ENCODE measurements at places on chromosomes 13 and 19.

DNA sequence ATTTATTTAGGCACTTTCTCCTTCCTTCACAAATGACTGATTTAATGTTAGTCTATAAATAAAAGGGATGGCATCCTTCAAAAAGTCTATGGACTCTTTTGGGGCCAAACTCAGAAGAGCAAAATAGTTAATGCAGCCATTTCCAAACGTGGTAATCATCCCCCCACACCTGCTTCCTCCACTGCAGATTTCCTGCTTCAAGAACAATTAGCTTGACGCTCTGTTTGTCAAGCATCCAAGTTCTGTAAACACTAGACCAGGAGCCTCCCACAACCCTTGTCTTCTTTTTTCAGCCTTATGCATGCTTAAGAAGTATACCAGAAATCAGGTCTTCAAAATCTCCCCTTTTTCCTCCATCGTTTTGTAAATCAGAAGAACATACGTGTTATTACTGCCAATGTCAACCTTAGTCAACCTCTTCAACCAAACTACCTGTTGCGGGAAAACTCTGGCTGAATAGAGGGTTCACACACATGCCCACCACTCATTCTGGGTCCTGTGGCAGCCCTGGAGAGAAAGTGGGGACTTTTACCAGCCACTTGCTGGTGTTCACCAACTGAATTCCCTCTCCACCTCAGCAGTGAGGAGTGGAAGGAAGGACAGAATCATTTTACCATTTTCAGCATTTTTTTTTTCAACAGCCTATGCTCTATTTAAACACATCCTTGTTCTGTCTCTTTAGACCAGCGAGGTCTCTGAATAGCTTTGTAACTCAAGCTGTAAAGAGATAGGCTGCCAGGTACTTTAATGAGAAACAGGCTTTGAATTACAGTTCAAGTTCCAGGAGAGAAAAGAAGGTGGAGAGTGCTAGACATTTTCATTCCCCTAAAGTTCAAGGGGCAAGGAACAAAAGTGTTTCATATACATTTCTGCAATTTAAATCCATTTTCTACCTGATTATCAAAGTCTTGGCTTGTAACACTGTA is 39.1 kb downstream of the EFNB2 start:
- DNase-seq = no peak

- DNase-seq = no peak
Observed at GRCh38 chr19:38281811-38282566, 17.6 kb downstream of the SPINT2 start.

- no peak for DNase-seq
Observed at GRCh38 chr13:21006141-21007005, 55.0 kb downstream of the LATS2 start.

DNA sequence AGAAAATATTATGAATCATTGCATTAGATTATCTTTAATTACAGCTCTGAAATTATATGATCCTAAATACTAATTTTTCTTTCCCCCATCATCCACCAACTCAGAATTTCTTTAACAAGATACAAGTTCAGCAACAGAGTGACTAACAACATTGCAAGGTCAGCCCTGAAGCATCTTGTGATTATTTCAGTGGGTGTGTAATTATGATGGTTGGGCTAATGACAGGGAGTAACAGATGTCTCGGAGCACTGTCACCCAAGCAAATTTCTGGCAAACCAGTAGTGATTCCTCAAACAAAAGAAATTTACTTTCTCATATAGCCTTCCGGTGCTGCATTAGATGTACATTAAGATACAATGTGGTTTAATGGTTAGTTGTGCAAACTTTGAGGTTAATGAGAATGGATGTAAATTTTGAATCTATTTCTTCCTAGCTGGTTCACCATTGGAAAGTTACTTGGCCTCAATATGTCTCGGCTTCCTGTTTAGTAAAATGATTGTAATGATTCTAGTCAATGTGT is 238.9 kb downstream of the ITGBL1 start:
- DNase-seq = no peak

- peak; percentile 25 for DNase-seq
Observed at GRCh38 chr13:26867451-26868091, 107.0 kb upstream of the GPR12 start.

GRCh38 chr13:113901642-113902041 is 37.8 kb upstream of the GAS6 start:
- no peak for DNase-seq

DNA sequence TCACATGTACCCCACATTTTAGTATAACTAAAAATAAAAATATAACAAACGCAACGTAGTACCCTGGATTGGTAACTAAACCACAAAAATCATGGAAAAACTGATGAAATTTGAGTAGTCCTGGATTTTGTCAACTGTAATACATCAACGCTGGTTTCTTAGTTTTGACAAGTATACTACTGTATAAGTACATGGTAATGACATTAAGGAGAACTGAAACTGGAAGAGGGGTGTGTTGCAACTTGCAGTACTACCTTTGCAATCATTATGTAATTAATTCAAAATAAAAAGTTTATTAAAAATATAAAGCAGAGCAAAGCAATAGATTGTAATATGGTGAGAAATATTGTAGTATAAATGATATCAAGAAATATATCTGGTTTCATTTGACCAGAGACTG is 1158.0 kb upstream of the SPRY2 start:
- DNase-seq = no peak

- peak; percentile 67 for DNase-seq
Observed at GRCh38 chr19:34145741-34146202, 26.5 kb upstream of the LSM14A start.

DNA sequence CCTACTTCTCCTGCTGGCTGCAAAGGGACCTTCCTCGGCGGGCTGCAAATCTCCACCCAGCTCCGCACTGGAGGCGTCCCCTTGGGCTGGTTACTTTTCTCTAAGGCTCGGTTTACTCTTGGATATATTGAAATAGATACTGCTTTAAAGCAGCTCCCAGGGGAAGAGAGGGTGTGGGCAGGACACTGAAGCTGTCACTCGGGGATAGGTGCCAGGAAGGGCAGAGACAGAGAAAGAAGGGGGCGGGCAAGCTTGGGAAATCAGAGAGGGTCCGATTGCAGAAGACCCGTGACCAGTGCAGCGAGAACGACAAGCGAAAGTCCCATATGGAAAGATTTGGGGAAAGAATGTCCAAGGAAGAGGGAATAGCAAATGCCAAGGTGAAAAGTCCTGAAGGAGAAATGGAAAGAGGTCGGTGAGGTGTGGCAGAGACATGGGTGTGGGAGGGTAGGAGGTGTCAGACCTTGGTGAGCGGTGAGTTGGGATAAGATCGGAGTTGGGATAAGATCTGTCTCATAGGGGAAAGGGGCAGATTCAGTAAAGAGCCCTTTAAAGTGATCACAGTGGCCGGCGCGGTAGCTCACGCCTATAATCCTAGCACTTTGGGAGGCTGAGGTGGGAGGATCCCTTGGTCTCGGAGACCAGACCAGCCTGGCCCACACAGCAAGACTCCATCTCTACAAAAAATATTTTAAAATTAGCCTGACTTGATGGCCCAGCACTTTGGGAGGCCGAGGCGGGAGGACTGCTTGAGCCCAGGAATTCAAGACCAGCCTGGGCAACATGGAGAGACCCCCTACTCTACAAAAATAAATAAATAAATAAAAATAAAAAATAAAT is 618 bp downstream of the THSD8 start:
- no peak for DNase-seq

DNA sequence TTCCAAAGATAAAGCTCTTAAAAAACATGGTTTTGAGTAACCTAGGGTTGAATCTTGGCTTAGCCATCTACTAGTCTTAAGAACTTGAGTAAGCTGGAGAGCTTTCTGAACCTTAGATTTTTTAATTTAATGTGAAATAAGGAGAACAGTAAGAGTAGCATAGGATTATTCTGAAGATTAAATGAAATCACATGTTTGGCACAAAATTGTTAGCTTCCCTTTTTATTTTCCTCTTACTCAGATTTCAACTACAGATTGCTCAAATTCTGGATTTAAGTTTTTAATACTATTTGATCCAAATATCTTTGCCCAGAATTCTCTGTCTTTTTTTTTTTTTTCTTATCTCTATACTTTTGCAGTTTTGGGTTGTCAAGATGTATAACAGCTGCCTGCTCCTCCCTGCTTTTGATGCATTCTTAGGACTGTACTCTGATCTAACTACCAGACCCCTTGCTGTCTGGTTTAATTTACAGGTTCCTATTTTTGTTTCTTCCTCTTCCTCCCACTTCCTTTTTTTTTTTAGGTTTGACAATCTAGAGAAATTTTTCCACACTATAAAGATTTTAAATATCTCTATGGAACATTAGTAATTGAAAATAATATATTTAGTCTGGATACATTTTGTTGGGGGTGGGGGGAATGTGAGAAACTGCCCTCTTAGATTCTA is 12.3 kb downstream of the POMP start:
- no peak for DNase-seq

GRCh38 chr19:13055213-13056051 is 47.2 kb downstream of the LYL1 start:
- no peak for DNase-seq

DNA sequence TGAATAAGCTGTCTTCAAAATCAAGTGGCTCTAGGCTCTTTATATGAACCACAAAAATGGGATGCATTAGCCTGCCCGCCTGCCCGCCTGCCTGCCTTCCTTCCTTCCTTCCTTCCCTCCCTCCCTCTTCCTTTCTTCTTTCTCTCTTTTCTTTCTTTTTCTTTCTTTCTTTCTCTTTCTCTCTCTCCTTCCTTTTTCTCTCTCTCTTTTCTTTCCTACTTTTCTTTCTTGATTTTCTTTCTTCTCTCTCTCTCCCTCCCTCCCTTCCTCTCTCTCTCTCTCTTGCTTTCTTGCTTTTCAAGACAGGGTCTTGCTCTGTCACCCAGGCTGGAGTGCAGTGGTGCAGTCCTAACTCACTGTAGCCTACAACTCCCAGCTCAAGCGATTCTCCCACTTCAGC is 26.9 kb downstream of the F2RL3 start:
- DNase-seq = no peak

DNA sequence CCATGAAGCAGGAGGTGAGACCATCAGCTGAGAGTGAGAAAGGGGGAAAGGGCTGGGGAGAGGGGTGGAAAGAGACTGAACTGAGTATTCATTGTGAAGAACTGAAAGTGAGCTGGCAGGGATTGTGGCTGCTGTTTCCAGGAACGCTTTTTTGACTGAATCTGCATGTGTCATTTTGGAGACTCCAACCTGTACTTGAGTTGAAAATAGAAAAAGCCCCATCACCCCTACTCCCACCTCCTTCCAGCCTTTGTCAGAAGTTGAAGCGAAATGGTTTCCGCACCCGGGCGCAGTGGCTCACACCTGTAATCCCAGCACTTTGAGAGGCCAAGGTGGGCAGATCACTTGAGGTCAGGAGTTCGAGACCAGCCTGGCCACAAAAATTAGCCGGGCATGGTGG is 128.0 kb upstream of the GPR12 start:
- no peak for DNase-seq

GRCh38 chr19:45047188-45047797 is 8.4 kb downstream of the CLASRP start:
- peak; percentile 71 for DNase-seq

GRCh38 chr13:111139452-111139851 is 24.3 kb downstream of the ARHGEF7 start:
- DNase-seq = no peak

DNA sequence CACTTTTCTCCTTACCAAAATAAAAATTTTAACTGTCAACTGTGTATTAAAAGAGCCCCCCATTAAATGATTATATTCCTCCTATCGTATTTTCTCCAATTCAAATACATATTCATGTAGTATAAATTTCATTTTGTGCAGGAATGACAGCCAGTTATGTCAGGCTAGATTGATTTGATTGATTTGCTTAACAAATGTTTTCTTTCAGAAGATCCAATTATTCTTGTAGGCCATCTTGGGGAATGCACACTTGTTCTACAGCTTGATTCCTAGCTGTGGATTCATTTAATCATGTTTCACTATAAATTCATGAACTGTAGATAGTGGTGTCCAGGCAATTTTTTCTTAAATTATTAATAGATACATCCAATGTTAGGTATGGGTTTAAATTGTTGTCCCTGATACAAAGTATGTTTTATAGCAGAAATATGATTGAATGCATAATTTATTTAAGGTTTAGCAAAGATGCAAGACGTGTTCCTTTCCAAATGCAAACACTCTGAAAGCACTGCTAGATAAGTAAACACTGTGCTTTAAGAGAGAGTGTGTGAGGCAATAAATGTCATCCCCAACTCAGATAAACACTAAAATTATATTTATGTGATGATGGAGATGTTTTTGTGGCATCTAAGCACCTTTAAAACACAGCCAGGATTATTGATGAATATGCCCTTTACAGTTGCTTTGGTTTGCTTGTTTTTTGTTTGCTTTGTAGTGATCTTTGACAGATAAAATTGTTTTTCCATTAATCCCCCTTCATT is 531.1 kb downstream of the DCT start:
- DNase-seq = no peak

DNA sequence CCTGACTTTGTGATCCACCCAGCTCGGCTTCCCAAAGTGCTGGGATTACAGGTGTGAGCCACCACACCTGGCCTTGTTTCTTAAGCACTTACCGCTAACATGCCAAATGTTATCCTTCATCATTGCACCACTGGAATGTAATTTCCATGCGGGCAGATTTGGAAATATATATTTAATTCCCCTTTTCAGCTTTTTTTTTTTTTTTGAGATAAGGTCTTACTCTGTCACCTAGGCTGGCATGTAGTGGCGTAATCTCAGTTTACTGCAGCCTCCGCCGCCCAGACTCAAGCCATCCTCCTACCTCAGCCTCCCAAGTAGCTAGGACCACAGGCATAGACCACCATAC is 4.3 kb upstream of the UPK1A start:
- no peak for DNase-seq

- DNase-seq = peak; percentile 49
Observed at GRCh38 chr13:52652980-52653303, 306 bp downstream of the SUGT1 start.

GRCh38 chr19:2732157-2732725 is 7.6 kb downstream of the SLC39A3 start:
- no peak for DNase-seq

GRCh38 chr19:4567584-4568071 is 8.1 kb upstream of the SEMA6B start:
- DNase-seq = peak; percentile 72

GRCh38 chr19:1574354-1575136 is 6.4 kb upstream of the MEX3D start:
- DNase-seq = no peak

- DNase-seq = no peak
Observed at GRCh38 chr13:48977973-48978372, 2.3 kb downstream of the FNDC3A start.

DNA sequence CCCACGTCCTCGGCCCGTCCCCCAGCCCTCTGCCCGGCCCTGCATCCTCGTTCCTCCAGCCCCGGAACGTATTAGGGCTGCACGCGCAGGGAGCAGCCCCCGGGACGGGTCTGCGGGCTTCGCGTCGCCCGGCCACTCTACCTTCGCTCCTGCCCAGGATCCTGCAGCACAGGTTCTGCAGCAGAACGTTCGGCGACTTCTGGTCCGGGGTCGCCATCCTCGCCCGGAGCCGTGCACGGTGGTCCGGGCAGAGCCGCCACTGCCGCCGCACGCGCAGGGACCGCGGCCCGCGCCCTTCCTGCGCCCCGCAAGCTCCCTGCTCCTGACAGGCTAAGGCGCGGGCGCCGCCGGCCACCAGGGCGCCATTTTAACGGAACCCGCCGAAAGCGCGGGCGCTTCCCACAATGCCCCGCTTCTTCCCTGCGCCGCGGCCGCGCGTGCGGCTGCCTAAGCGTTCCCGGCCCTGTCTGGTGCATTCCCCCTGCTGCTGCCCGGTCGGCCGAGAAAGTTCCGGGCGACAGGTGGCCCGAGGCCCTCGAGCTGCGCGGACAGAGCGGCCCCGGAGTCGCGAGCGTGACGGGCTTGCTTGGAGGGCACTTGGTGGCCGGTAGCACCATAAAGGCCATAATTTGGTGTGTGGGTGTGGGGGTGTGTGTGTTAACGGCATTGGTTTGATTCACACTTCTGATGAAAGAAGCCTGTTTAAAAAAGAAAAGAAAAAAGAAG is at the start of gene TUBGCP3:
TUBGCP3 (minus strand) TSS at position 390 of the 726 bp plus-strand sequence; CDS start at position 217, 173 bp downstream.
- peak; percentile 95 for DNase-seq
